Nucleus accumbens (tissue), 56 donors: ENCODE measurements at places on chromosomes 1 and 21.

DNA sequence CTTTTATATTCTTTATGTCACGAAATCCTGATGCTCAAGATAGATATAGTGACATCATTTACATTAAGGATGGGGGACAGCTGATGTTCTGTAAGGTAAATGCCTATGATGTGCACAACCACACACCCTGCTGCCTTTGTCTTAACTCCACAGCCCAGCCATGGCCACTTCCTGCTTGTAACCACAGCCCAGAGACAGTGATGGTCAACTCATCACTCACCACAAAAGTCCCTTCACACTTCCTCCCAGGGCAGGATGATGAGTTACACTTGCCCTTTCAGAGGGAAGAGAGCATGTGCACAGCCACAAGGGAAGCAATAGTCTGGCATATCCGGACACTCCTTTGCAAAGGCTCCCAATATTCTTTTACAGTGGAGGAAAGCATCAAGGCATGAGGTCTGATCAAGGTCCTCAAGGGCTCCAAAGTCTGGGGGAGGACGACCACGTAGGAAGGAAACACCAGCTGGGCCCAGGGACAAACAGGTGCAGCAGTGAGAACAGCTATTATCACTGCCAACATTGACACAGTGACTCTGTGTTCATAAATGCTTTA is 53.8 kb downstream of the PLPP3 start:
- no peak for DNase-seq

- peak; percentile 51 for DNase-seq
Measured at GRCh38 chr1:210347112-210347511, 18.4 kb downstream of the HHAT start.

- no peak for DNase-seq
Measured at GRCh38 chr1:206961668-206962067, 8.6 kb downstream of the FCAMR start.

GRCh38 chr21:33046455-33046854 is 20.7 kb downstream of the OLIG2 start:
- no peak for DNase-seq

DNA sequence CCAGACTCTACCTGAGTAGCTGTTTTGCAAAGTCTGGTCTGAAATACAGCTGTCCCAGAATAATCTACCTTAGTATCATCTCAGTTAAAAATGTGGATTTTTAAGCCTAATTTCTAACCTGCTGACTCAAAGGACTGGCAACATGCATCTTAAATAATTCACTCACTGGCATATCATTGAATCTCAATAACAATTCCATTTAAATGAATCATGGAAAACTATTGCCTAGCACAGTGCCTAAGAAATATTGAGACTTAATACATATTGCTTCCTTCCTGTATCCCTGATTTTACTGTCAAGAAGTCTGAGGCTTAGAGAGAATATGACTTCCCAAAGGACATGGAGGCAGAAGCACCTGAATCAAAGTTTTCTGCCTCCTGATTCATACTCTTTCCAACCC is 3.1 kb downstream of the CCDC190 start:
- no peak for DNase-seq

DNA sequence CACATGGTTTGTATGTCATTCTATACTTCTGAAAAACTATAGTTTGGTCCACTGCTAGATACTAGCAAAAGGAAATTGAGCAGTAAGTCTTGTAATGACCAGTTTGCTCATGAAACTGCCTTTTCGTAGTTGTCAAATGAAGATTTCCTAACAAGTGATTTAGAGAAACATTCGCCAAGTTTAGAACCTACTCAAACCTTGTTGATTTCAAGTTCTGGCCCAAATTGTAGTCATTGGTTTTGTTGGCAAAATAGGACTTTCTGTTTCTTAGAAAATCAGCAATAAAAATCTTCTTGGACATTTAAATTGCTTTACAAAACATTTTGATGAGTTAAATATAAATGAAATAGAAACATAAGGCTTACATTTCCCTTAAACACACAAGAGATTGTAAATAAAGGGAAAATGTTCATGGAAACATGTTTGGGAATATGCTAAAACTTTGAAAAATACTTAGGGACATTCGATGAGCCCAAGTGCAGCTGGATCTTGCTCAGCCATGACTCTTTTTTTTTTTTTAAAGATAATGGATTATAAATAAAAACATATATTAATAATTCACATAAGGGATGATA is 178.5 kb upstream of the LYPLAL1 start:
- DNase-seq: no peak

DNA sequence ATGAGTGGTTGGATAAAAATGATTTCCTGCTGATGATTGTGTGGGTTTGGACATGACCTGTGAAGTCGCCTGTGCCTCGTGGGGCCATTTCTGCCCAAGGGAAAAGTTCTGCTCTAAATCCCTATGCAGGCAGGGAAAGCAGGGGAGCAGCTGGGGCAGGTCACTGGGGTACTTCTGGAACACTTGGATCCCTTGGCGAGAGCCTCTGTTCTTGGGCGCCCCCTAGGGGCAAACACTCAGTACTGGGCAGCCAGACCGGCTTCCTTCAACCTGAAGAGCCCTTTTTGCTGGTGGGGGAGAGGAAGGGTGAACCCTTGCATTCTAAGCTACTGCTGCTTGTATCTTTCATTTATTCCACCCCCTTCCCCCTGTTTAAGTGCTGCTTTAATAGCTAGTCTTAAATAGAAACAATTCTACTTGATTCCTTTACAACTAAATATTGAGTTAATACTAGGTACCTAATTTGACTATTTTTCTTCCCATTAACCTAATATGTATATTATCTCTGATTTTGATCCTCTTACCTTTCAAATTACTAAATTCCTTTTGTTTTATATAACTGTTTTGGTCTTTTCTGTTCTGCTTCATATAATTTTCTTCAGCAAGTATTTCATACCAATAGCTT is 5.1 kb upstream of the CLEC20A start:
- DNase-seq: peak; percentile 53

- DNase-seq: no peak
Measured at GRCh38 chr1:39130325-39130724, 74.2 kb upstream of the MACF1 start.

- DNase-seq: no peak
Measured at GRCh38 chr1:209822706-209823105, 5.1 kb upstream of the UTP25 start.

GRCh38 chr1:6322161-6322560 is 61.3 kb upstream of the GPR153 start:
- no peak for DNase-seq

DNA sequence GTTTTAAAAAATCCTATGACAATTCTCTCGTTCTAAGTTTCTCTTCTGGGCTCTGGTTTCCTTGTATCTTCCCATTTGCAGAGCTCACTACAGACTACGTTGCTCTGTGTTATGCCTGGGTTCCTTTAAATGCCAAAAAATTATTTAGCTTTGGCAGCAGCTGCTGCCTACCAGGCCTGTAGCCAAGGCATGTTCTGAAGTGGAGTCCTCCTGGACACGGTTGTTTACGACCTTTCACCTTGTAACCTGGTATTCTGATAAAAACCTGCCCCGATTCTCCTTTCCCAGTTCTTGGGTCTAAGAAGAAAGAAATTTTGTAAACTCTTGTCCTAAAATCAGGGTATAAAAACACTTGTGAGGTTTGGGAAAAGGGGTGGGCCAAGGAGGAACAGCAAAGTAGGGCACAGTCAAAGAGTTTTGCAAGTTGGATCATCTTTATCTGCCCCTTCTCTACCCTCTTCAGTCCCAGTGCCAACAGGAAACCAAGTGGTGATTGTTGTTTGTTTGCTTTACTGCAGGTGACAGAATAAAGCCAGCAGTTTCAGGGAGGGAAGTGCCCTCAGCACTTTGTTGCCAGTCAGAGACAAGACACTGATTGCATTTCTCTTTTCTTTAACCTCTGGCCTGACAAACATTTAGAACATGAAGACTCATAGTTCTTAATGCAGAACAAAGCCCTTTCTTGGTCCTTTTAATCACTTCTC is 3.1 kb upstream of the TXNIP start:
- DNase-seq: no peak

DNA sequence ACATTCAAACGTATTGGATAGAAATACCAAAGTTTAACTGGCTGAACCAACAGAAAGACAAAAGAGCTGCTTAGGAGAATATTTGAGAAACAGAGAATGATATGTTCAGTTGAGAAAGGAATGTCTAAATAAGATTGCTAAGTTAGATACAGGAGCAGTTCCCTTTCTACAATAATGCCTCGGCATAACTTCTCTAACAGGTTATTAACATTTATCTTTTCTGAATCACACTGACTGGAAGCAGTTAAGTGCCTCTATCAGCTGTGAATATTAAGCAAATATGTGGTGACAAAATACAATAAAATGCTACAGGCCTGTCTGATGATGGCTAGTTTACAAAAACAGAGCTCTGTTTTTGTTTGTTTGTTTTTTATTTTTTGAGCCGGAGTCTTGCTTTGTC is 121.9 kb downstream of the KCNK1 start:
- no peak for DNase-seq

- DNase-seq: no peak
Measured at GRCh38 chr1:180571832-180572636, 13.3 kb downstream of the OVAAL start.

- DNase-seq: no peak
Measured at GRCh38 chr1:25700626-25701025, 84.0 kb downstream of the MAN1C1 start.

DNA sequence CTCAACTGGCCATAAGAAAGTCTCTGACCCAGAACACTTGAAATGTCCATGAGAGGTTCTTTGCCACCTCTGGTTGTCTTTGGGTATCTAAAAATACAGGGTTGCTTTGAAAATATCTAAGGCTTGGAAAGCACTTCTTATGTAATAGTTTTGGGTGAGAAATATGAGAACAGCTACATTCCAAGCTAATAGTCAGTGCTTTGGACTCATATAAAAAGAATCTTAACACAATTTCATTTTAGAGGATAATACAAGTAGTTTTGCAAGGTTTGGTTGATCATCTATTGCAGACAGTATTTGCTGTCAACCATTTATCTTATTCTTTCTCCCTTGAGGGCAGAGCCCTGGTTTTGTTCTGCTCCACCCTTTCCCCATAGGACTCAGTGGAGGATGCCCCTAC is 207.5 kb downstream of the KCNK2 start:
- no peak for DNase-seq

DNA sequence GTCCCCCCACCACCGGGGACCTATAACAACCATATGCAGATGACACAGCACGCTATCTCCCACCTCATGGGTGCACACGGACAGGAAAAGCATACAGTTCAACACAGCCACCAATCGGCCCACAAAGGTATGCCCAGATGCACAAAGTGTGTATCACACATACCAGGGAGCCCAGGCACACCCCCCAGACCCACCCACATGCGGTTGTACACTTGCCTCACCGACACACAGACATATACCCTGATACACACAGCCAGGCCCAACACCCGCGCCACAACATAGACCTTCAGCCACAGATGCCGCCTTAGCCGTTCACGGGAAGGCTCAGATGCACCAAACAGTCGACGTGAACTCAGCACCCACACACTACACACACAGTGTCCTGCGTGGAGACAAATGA is 5.5 kb downstream of the CROCC start:
- no peak for DNase-seq

- no peak for DNase-seq
Measured at GRCh38 chr21:45811136-45811535, 167.6 kb downstream of the PCBP3 start.

GRCh38 chr21:45192332-45192731 is 95.4 kb downstream of the POFUT2 start:
- no peak for DNase-seq

DNA sequence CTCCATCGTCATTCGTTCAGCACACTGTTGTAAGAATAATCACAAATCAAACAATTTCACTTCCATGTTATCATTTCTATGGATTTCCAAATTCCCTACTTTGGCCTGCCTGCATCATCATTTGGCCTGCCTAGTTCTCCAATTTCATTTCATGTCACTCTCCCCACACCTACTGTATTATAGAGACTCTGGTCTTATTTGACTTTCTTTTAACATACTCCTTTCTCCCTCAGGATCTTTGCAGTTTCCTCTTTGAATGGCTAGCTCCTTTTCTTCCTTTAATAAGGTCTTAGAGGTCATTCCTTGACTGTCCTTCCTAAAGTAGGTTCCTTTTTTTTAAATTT is 36.3 kb upstream of the PODN start:
- no peak for DNase-seq

DNA sequence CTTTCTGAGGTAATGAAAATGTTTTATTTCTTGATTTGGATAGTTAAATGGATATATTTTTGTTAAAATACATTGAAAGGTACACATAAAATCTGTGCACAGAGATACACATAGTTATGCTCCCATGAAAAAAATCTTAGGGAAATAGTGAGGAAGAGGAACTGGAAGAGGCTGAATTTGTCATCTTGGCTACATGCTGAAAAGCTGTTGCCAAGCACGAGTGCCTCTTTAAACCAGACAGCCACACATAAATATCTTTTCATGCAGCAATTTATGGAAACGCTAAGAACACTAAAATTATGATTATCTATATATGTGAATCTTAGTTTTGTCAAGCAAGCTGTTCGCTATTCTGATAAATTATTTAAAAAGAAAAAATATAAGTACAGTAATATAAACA is 12.8 kb upstream of the ADAR start:
- no peak for DNase-seq

- DNase-seq: no peak
Measured at GRCh38 chr1:91818713-91818975, 67.3 kb downstream of the TGFBR3 start.

- no peak for DNase-seq
Measured at GRCh38 chr1:234960722-234961455, 167.7 kb downstream of the TOMM20 start.

DNA sequence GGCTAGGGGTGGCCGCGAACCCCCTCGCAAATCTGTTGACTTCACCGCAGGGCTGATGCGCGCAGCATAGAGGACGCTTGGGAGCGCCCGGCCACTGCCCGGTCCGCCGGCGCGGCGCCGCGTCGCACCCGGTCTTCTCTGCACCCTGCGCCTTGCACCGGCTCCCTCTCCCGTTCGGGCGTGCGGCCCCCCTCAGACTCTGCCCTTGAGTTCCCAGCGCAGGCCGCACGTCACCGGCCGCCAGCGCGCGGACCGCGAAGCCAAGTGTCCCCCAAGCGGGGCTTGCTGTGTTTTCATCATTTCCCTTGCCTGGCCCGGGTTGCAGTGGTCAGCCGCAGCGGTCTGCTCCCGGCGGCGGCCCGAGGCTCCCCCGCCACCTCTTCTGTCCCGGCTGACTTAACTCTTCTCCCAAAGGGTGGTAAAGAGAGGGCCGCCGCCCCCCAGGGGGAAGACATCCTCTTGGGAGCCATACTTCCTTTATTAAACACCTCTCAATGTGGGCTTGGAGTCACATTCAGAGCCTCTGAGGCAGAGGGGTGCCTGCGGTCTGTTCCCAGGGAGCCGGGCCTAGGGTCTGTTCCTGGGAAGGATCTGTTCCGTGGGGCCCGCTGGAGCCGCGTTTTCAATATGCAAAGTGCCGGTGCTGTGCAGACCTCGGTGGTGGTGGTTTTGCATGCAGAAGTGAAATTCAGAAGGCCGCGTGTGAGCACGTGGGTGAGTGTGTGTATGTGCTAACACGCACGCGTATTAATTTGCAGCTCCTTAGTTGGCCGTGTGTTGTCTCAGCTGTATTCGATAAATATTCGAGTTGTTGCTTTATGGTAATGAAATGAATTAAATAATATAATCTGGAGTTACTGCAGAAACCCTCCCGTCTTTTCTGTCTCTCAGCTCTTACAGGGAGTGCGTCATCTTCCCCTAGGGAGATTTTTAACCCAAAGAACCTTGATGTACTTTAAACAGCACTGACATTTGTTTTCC is 17.6 kb downstream of the PBX1 start:
- no peak for DNase-seq

GRCh38 chr1:51661081-51661518 is 44.2 kb downstream of the OSBPL9 start:
- DNase-seq: no peak
